ENCODE measurements at places on chromosomes 3 and 15. TPM values are rescaled to one million over a fixed set of nuclear protein-coding genes. Genes with fewer than 3 reads are reported as not detected.

TGM5 gene
- 0.21 TPM for total RNA-seq

SUSD5 gene
- total RNA-seq = 3.0 TPM

SI gene
- total RNA-seq = not detected

COLQ gene
- total RNA-seq = not detected

OR5K2 gene
- not detected for total RNA-seq

PIF1 gene
- 7.0 TPM for total RNA-seq

PGBD4 gene
- 3.0 TPM for total RNA-seq

FLNB gene
- total RNA-seq = 20.7 TPM

FGF7 gene
- 20.3 TPM for total RNA-seq

CLDND1 gene
- 82.6 TPM for total RNA-seq

DHFR2 gene
- 7.6 TPM for total RNA-seq

LRCH3 gene
- 93.7 TPM for total RNA-seq

ADGRG7 gene
- total RNA-seq = not detected

ARPP19 gene
- 131 TPM for total RNA-seq

DPPA2 gene
- not detected for total RNA-seq

STRA6 gene
- not detected for total RNA-seq

PPIB gene
- 1,292 TPM for total RNA-seq

CASR gene
- total RNA-seq = not detected

CELSR3 gene
- 3.2 TPM for total RNA-seq

SLC25A38 gene
- 17.7 TPM for total RNA-seq

RFTN1 gene
- total RNA-seq = 2.8 TPM

MESP1 gene
- total RNA-seq = 0.74 TPM

RARB gene
- total RNA-seq = 1.0 TPM

AHSG gene
- not detected for total RNA-seq
